ENCODE measurements at places on chromosomes 7 and 10.

GRCh38 chr10:114603303-114603702, 54.8 kb downstream of the ABLIM1 start:
- DNase-seq = no peak

GRCh38 chr10:92644921-92645320, 44.8 kb upstream of the HHEX start:
- no peak for DNase-seq

DNA sequence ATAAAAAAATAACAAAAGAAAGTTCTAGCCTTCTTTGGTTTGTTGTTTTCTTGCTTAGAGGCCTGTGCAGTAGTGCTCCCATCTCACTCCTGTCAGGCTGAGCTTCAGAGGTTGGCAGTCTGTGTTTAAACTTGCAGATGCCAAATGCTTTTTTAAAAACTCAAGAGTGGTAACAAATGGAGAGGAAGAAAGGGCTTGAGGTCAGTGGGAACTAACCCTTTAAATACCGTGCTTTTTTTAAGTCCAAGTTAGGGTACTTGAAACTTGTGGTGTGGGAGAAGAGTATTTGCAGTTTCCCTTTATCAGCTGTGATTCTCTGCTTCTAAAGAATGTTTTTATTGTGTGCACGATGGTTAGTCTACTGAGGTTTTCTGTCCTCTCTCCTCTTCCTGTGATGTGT, 29.4 kb downstream of the ZRANB1 start:
- DNase-seq = peak; percentile 36

- DNase-seq = no peak
Measured at GRCh38 chr7:47661051-47661714, 79.3 kb upstream of the TNS3 start.

GRCh38 chr10:945778-946177, 14.3 kb upstream of the LARP4B start:
- DNase-seq = no peak

DNA sequence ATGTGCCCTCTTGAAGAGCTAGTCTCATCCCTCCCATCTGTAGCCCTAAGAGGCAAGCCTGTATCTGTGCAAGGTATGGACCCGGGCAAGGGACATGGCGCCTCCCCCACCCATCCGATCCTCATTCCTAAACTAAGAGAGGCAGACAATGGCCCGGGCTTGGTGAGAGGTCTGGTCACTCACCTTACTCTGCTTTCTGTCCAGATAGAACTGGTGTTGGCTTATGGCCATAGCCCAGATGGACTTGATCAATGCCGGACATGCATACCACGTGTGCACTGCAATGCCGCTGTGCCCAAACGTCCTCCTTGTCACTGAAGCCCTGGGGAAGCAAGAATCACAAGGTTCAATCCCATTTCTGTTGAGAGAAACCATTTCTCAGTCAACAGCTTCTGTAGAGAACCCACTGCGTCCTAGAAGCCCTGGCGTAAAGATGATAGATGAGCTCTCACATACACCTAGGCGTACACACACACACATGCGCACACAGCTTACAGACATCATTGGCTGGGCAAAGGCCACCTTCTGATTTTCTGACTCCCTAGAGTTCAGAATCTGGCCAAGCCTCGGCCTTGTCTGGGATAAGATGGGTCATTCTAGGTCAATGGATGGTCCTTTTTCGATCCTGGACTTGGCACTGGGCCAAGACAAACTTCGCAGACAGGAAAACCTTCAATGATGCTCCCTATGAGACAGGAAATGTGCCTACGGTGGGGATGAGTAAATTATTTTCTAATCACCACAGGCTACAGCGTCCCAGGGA, 114.6 kb downstream of the PRPF18 start:
- no peak for DNase-seq
